ENCODE measurements at places on chromosomes 1 and 21.

DNA sequence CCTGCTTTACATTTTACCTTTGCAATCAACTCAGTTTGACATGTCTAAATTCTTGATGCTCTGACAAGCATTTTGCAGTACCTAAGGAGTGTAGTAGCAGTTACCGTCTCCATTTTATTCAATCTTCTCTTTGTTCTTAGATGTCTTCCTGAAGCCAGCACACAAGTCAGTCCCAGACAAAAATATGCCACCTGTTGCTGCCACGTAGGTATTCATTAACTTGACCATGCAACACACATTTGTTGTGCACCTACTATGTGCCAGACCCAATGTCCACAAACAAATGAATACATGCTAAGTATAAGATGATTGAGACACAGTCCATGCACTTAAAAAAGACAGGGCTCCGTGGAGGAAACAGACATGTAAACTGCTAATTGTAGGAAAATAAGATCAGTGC lies 81.5 kb upstream of the NGF start:
- no peak for DNase-seq

GRCh38 chr1:65238010-65238409 lies 71.3 kb upstream of the DNAJC6 start:
- no peak for DNase-seq

DNA sequence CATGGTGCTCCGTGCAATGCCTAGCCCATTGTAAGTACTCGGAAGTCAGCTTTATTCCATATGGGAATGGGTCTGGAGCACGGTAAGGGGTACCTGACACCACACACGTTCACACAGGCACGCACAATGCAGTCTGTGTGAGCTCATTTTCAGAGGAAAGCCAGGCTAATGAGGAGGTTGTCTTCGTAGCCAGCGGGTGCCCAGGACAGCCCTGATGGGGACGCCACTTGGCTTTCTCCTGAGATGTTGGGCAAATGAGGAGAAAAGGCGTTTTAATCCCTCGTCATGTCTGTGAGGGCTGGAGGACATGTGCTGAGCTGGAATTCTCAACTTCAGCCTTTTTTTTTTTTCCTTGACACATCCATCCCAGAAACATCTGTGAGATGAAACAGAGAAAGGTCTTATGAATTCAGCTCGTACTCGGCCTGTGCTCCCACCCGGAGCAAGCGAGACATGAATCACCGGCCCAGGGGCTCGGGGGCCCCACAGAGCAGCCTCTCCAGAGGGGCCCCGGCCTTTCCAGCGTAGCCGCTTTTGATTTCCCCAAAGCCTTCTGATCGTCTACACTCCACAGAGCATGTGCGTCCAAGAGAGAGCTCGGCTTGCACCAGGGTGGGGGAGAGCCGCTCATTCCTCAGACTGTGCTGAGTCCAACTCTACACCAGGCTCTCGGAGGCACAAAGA lies 125.1 kb downstream of the EPHB2 start:
- DNase-seq = no peak

- no peak for DNase-seq
Observed at GRCh38 chr1:38272515-38272914, 225.9 kb upstream of the POU3F1 start.

- no peak for DNase-seq
Observed at GRCh38 chr21:42254651-42255601, 36.0 kb downstream of the ABCG1 start.

- no peak for DNase-seq
Observed at GRCh38 chr1:241114699-241115233, 242.2 kb downstream of the RGS7 start.

- DNase-seq = no peak
Observed at GRCh38 chr1:226709953-226710352, 29.1 kb downstream of the ITPKB start.

DNA sequence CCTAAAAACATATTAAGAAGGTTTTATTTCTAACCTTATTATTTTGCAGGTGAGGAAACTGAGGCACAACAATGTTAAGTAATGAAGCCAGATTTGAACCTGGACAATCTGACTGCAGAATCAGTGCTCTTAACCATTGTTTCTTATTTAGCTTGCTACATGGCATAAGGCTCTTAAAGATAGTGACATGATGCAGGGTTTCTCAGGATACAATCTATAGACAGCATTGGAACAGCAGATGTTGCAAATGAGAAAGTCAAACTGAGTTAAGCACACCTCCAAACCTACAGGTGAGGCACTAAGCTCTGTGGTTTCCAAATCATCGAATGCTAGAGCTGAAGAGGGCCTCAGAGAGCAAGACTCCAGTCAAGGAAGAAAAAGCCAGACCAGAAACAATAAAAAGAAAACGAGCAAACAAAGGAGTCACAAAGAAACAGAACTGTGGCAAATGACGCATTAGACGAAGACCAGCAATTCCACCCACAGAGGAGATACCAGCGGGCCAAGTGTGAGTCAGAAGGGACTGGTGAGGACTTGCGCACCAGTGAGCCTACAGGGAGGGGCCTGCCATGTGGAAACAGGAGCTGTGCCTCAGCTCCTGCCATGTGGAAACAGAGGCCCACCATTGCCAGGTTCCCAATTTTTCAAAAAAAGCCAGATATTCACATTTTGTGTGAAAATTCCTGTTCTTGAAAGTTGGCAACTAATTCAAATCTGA lies 14.4 kb downstream of the CD58 start:
- DNase-seq = peak; percentile 98

- DNase-seq = no peak
Observed at GRCh38 chr21:43355925-43356289, 71.0 kb downstream of the SIK1 start.

GRCh38 chr1:21867451-21867996 lies 55.5 kb downstream of the LDLRAD2 start:
- DNase-seq = no peak

- peak; percentile 42 for DNase-seq
Observed at GRCh38 chr1:214637722-214638458, 34.9 kb downstream of the CENPF start.

- no peak for DNase-seq
Observed at GRCh38 chr1:67570486-67571143, 114.4 kb upstream of the GADD45A start.

Measured in inflammatory macrophage treated with lipopolysaccharide for 1 hour (primary cell).